ENCODE measurements at places on chromosomes 4 and X.

DNA sequence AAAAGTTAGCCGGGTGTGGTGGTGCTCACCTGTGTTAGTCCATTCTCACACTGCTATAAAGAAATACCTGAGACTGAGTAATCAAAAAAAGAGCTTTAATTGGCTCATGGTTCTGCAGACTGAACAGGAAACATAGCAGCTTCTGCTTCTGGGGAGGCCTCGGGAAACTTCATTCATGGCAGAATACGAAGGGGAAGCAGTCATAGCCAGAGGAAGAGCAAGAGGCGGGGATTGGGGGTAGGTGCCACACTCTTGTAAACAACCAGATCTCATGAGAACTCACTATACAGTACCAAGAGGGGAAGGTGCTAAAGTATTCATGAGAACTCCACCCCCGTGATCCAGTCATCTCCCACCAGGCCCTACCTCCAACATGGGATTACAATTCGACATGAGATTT is 64.1 kb downstream of the BEND4 start:
- no peak for DNase-seq

DNA sequence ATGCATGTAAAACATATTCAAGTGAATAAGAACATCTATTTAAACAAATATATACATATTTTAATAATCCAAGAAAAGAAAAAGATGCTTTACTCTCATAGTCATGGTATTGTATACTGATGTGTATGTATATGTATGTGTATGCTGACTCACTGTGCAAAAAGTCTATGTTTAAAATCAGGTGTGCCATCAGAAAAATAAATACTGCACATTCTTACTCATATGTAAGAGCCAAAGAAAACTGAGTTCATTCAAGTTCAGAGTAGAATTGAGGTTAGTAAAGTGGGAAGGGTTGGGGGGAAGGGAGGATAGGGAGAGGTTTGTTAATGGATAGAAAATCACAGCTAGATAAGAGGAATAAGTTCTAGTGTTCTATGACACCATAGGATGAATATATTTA is 403.9 kb upstream of the SMIM31 start:
- no peak for DNase-seq

GRCh38 chr4:3243136-3243780 is 5.7 kb upstream of the MSANTD1 start:
- no peak for DNase-seq

DNA sequence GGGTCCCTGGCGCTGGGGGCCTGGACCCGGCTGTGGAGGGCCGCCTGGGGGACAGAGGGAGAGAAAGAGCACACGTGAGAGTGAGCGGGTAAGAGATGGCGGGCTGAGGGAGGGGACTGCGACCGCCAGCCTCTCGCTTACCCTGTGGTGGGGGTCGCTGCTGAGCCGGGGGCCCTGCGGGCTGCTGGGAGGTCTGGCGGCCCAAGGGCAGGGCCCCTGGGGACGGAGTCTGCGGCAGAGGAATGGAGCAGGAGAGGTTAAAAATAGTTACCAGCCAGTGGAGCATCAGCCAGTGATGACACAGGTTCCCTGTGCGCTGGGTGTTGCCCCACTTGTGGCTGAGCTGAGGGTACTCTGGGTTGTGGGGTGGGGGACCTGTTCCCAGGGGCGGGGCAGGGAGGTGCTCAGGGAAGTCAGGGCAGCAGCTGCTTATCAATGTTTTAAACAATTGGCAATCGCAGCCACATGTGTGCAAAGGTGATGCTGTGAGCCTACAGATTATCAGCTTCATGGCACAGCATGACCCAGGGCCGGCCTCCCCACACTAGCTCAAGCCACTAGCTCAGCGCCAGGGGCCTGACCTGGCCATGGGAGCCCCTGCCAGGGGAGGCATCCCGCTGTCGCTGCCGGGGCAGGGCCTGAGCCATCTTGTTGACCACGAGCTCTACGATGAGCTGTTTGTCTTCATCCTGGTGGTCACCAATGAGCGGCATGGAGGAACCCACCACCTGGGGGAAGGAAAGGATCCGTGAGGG is 7.5 kb upstream of the TIMP1 start:
- no peak for DNase-seq

- no peak for DNase-seq
Measured at GRCh38 chr4:79958466-79959264, 114.4 kb downstream of the ANTXR2 start.

- no peak for DNase-seq
Measured at GRCh38 chr4:126647756-126648397, 984.9 kb upstream of the INTU start.

- no peak for DNase-seq
Measured at GRCh38 chrX:24542756-24543155, 77.7 kb downstream of the PDK3 start.

DNA sequence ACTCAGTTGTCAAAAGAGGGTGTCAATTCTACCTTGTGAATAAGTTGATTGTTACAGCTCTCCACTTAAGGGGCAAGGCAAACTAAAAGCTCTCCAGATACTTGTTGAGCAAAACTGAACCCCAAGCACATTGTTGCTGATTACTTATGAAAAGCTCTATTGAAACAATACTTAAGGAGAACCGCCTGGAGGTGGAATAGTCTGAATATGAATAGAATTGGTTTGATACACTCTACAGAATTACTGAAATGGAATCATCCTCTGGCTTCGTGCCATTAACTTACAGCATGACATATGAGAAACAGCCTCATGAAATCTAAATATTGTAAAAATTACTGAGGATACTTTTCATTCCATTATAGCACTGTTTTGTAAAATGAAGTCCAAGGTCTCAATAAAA is 127.0 kb upstream of the SH3RF1 start:
- no peak for DNase-seq

GRCh38 chr4:107380836-107381438 is 339.1 kb downstream of the PAPSS1 start:
- no peak for DNase-seq

DNA sequence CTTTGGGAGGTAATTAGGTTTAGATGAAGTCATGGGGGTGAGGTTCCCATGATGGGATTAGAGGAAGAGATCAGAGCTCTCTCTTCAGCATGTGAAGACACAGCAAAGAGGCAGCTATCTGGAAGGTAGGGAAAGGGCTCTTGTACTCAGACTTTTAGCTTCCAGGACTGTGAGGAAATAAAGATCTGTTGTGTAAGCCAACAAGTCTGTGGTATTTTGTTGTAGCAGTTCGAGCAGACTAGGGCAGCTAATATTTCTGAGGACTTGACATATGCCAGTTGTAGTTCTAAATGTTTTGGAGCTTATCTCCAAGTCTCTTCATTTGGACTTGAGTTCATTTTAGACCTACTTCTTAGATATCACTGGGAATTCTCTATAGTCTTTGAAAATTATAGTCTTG is 137.3 kb upstream of the PDE5A start:
- no peak for DNase-seq

DNA sequence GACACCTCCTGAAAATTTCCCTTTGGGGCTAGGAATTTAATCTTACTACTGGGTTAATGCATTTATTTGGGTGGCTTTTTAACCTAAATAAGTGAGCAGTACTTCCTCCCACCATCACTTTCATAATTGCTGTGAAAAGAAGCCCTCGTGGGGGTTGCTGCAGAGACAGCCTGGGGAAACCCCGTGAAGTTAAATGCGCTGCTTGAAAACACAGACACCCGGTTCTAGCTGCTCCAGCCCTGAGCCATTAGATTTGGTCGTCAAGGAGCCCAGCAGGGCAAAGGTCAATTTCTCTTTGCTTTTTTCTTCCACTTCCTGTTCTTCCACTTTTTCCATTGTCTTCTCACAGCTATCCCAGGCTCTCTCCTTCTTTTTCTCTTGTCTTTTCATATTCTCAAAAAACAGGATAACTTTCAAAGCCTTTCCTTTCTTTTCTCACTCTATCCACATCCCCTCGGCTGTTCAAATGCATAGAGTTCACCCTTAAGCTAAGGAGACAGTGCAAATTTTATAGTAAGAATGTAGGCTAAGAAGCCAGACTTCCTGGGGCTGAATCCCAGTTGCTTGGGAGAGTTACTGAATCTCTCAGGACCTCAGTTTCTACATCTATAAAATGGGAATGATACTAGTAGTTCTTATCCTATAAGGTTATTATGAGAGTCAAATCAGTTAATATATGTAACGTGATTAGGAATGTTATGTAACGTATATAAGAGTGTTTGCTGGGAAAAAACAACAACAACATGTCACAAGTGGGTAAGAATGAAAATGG is 91.5 kb upstream of the ZNF827 start:
- DNase-seq: no peak

DNA sequence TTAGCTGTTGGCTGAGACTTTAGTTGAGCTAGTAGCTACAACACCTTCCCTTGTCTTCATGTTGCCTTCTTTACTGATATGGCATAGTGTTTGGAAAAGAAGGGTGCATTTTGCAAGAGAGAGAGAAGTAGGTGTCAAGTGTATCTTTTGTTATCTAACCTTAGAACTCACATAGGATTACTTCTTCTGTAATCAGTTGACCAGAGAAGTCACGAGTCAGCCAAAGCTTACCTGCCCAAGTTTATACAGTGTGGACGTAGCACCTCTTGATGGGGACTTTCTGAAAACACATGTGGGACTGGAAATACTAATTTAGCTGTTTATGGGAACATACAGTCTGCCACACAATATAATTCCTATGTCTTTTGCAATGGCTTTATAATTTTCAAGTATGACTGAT is 56.0 kb downstream of the UGT8 start:
- no peak for DNase-seq

GRCh38 chr4:100420571-100420970 is 97.3 kb downstream of the EMCN start:
- no peak for DNase-seq

- DNase-seq: no peak
Measured at GRCh38 chr4:105719204-105719603, 10.6 kb downstream of the GSTCD start.

GRCh38 chr4:137819964-137820383 is 287.7 kb upstream of the PCDH18 start:
- DNase-seq: peak; percentile 17

GRCh38 chrX:39361736-39362135 is 560.5 kb downstream of the MID1IP1 start:
- no peak for DNase-seq

DNA sequence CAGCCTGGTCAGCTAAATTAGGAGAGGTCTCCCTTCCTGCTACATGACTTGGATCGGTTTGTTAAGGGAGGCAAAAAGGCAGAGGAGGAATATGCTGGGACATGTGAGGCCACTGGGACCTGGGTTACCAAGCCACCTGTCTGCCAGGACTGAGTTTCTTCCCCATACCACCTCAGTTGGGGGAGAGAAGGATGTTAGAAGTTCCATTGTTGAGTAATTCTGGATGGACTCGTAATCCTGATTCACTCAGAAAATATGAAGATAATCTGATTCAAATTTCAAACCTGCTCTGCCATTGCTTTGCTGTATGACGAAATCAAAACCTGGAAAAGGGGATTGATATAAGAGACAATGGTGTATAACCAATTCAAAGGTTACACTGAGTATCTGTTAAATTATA is 97.4 kb upstream of the S100G start:
- DNase-seq: no peak

- no peak for DNase-seq
Measured at GRCh38 chr4:96730432-96730831, 890.5 kb downstream of the PDHA2 start.

- DNase-seq: no peak
Measured at GRCh38 chrX:52852110-52852860, 15.6 kb downstream of the XAGE3 start.

DNA sequence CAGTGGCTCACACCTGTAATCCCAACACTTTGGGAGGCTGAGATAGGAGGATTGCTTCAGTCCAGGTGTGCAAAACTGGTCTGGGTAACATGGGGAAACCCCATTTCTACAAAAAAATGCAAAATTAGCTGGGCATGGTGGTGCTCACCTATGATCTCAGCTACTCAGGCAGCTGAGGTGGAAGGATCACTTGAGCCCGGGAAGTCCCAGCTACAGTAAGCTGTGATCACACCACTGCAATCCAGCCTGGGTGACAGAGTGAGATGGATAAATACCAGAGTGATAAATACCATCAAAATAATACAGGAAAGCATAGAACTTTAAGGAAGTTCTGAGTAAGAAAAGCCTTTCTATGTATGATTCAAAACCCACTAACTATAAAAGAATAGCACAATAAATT is 52.8 kb downstream of the LRBA start:
- no peak for DNase-seq

DNA sequence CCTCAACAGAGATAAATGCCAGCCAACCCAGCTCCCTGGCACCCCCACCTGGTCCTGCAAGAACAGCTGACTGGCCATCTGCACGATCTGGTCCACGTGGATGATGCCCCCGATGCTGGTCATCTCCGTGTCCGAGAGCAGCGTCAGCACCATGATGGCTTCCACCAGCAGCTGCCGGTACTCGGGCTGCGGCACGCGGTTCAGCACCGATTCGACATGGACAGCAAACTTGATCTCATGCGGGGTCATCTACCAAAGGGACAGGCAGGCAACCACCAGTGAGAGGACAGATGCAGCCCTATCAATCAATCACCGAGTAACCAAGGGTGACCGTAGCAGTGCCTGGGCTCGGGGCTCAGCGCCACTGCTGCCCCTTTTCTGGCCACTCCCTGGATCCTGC is 89.8 kb downstream of the PHKA2 start:
- no peak for DNase-seq

- DNase-seq: no peak
Measured at GRCh38 chr4:10623862-10624261, 60.7 kb downstream of the CLNK start.

- DNase-seq: no peak
Measured at GRCh38 chrX:29066516-29066915, 479.3 kb downstream of the IL1RAPL1 start.

DNA sequence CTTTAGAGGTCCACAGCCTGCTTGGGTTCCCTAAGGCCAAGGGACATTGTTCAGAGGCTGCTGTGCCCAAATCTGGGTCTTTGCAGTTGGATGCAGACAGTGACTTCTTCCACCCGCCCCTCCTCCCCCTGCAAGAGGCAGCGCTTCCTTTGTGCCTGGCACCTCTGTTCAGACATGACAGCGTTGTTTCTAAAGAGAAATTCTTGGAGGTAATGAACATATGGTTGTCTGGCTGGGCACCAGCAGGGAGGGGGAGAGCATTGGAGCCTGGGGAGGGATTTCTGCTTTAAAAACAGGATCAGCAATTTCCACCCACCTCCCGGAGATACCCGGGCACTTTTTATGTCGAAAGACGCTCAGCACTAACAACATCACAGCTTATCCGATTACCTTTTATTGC is 51.5 kb downstream of the PSAPL1 start:
- DNase-seq: no peak

DNA sequence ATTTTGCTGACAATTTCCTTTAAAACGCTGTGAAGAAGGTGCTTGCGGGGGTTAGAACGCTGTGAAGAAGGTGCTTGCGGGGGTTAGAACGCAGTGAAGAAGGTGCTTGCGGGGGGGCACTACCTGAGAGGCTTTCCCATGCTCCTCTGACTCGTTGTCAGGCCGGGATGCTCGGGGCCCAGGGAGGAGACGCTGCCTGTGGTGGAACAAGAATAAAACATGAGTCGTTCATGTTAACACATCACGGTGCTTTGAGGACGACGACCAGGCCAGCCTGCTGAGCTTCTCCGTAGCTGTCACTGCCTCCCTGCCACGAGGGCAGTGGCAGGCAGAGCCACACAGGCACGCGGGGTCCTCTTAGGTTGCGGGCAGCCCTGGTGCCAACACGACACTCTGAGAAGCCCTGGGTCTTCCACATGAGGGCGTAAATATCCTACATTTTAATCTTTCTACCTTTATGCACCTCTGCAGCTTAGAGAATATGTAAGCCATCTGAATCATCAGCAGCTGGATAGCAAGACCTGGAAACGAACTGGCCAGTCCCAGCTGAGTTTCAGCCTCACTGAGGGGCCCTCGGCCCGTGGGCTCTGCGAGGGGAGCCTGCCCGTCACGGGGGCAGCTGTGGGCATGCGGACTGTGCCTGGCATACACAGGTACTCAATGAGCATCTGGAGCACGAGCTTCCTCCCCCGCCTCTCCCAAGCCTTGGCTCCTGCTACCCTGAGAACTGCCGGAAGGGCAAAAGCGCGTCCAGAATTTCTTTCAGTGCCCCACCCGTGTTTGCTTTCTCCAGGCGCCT is 47.0 kb downstream of the FGFRL1 start:
- no peak for DNase-seq
